ENCODE measurements at places on chromosomes 12 and 14.

GRCh38 chr12:106976668-106977067 is 10.3 kb downstream of the MTERF2 start:
- DNase-seq = no peak

GRCh38 chr12:77007476-77007875 is 57.9 kb downstream of the E2F7 start:
- DNase-seq = no peak

DNA sequence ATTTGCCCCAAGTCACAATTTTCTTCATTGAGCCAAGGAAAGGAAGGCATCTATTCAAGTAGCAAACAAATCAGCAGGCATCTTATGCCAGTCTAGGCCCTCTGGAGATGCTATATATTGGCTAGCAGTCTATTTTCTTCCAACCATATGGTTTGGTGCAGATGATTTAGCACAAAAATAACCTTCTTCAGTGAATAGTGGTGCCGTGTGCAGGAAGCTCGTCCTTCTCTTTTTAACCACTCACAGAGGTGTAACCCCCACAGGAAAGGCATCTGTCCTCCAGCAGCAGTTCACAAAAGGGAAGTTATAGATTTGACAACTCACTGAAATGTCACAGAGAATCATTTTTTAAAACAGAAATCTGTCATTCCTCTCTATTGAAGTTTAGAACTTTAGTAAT is 445.7 kb upstream of the SYT1 start:
- no peak for DNase-seq

- no peak for DNase-seq
Measured at GRCh38 chr12:91786499-91787272, 359.0 kb downstream of the BTG1 start.

- no peak for DNase-seq
Measured at GRCh38 chr12:98513379-98514322, 1.7 kb upstream of the TMPO start.

GRCh38 chr14:63203618-63204406 is 431 bp upstream of the RHOJ start:
- peak; percentile 68 for DNase-seq

DNA sequence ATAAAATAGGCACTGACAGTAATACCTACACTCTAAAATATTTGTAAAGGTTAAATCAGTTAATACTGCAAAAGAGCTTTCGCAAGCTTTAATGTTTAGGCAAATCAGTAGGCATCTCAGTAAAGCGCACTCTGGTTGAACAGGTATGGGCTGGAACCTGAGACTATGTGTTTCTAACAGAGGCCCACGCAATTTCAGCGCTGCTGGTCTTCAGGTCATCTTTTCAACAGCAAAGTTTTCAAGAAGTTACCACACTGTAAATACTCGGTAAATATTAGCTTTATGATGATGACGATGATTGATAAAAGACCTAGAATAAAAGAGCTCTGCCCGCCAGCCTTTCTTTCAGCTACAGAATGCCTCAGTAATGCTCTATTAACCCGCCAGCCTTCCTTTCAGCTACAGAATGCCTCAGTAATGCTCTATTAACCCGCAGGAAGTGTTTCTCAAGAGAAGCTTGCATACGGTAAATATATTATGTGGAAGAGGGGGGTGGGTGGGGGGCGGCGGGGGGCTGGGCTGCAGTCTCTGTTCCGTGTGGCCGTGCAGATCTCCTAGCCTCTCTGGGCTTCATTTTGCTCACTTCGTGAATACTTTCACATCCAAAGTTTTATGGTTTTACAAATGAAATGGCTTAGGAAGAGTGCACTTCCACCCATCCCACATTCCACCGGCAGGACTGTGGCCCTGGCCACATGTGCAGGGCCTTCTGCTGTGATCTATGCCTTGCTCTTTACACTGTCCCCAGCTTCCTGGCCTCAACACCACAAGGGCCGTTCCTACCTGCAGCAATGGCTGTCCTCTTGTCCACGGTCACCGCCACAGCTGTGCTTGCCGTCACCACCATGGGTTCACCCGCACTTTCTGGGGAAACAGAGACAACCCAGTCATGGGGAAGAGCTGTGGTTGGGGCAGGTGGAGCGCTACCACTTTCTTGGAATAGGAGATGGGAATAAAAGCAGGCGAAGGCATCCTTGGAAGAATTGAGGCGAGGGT is 19.9 kb downstream of the LRTM2 start:
- peak; percentile 49 for DNase-seq

- DNase-seq = no peak
Measured at GRCh38 chr12:30178916-30179315, 395.2 kb upstream of the TMTC1 start.

GRCh38 chr12:12686472-12686871 is 9.5 kb downstream of the GPR19 start:
- no peak for DNase-seq

- no peak for DNase-seq
Measured at GRCh38 chr12:89576572-89577220, 50.8 kb upstream of the POC1B start.

- no peak for DNase-seq
Measured at GRCh38 chr12:5073853-5074252, 30.2 kb downstream of the KCNA5 start.

DNA sequence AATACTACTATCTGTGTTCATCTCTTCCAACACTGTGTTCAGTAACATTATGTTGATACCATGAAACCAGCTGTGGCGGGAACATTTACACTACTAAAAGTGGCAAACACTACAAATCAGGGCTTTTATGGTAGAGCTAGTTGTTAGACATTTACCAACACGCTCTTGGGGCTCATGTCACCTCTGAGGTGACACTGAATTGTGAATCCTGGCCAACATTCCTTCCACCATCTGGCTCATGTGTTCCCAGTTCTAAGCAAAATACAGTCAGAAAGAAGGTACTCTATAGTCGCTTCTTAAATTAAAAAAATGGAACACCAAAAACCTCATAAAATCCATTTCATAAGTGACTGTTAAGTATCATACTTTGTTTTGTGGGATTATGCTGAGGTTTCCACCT is 436.6 kb downstream of the FUT8 start:
- DNase-seq = no peak

- DNase-seq = no peak
Measured at GRCh38 chr14:50874757-50875156, 2.9 kb downstream of the ABHD12B start.

- DNase-seq = no peak
Measured at GRCh38 chr14:54603362-54603761, 36.4 kb downstream of the SAMD4A start.

DNA sequence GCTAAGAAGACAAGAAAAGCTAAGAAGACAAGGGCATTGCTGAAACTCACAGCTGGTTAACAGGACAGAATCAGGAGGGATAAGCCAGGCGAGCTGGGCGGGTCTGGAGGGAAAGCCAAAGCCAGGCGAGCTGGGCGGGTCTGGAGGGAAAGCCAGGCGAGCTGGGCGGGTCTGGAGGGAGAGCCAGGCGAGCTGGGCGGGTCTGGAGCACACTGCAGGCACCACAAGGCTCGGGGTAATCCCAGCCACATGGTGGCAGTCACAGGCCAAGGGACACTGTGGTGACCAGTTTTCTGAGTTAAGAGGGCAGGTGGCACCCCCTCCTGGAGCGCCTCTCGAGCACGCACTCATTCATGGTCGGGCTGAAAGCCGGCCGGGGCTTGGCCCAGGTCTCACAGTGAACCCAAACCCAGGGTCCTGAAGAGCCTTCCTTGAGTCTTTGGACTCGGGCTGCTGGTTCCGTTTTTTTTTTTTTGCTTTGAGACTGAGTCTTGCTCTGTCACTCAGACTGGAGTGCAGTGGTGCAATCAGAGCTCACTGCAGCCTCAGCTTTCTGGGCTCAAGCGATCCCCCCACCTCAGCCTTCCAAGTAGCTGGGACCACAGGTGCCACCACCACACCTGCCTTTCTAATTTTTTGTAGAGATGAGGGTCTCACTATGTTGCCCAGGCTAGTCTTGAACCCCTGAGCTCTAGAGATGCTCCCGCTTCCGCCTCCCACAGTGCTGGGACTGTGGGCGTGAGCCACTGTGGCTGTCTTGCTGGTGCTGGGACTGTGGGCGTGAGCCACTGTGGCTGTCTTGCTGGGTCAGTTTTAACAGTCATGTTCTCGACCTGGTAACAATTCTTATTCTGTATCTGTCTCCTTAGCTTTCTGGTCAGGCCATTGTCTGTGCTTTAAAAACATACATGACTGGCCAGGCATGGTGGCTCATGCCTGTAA is 40.2 kb downstream of the HSP90AA1 start:
- peak; percentile 88 for DNase-seq

DNA sequence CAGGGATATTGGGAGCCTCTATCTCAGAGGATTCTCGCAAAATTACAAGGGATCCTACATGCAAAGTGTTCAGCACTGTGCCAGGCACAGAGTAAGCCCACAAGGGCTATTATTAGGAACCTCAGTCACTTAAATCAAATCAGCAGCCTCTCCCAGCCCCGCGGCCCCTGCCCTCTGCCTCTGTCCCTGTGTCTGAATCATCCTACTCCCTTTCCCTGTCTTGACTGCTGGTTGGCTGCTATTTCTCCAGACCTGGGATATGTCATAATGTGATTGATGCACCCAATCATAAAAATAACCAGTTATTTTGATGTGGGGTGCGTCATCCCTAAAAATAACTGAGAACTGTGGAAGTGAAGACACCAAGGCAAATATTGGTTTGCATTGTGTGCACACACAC is 176.3 kb downstream of the KSR2 start:
- no peak for DNase-seq

DNA sequence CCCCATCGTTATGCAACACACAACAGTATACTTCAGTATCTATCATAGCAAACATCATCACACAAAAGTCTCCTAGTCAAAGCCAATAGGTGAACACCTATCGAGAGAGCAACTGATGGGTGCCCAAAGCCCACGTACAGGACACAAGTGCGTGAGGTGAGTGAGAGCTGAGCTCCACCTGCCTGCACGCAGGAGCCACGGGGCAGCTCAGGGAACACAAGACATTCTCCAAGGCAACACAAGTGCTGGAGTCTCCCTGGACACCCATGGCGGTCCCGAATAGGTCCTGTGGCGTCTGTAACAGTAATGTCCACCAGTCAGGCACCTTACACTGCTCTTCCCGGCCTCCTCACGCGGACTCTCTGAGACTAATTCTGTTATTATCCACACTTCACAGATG is 44.3 kb downstream of the CDC42BPB start:
- peak; percentile 16 for DNase-seq

DNA sequence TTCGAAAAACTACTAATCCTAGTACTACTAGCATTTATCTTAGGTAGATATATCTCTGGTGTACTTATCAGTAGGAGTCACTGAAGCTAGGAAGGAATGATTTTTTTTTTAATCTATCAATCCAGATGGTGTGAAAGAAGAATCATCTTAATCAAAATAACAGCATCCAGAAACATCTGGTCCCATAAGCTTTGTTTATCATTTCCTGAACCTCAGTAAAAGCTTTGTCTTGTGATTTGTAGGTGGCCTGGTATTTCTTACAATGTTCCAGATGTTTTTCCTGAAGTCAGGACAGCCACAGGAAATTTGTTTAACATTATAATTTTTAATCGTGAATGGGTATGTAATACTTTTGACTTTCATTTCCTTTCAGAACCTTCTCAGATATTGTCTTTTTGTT is 28.0 kb upstream of the LUM start:
- DNase-seq = no peak

DNA sequence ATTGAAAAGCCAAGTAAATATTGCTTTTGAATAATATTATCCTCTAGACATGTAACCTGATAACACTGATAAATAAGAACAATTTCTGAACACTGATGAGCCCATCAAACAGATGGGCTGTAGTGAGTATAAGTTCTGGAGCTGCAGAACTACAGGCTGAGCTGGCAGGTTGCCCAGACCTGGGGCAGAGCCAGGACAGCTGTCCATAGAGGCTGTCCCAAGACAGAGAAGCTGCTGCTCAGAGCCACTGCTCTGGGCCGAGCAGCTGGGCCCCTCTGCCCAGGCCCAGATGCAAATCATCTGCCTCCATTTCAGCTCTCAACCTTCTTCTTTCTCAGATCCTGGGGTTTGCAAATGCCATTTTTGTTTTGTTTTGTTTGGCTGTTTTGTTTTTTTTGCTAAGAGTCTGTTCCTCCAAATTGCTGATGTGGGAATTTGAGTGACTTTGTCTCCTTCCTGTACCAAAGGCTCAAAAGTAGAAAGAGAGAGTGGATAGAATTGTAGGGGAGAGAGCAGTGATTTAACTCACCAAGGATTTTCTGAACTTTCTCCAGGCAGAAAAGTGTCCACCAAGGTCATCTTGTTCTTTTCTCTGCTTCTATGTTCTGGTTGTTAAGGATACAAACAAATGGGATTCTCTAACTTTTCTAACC is 4.0 kb upstream of the TESPA1 start:
- DNase-seq = peak; percentile 77

DNA sequence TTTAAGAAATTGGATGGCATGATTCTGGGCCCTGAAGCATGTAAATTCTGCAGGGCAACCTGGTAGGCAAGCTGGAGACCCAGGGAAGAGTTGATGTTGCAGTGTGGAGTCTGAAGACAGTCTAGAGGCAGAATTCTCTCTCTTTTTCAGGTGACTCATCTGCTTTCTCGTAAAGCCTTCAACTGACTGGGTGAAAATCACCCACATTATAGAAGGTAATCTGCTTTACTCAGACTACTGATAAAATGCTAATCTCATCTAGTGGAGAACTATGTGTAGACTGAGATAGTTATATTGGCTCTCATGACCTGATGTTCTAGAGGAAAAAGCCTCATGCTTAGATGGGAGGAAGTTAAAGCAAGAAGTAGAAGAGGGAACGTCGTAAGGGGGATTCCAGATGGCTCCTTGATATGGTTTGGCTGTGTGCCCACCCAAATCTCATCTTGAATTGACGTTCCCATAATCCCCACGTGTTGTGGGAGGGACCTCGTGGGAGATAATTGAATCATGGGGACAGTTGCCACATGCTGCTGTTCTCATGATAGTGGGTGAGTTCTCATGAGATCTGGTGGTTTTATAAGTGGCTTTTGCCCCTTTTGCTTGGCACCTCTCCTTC is 723.8 kb downstream of the BCL11B start:
- no peak for DNase-seq

- DNase-seq = no peak
Measured at GRCh38 chr12:22691319-22691718, 66.3 kb downstream of the ETNK1 start.

DNA sequence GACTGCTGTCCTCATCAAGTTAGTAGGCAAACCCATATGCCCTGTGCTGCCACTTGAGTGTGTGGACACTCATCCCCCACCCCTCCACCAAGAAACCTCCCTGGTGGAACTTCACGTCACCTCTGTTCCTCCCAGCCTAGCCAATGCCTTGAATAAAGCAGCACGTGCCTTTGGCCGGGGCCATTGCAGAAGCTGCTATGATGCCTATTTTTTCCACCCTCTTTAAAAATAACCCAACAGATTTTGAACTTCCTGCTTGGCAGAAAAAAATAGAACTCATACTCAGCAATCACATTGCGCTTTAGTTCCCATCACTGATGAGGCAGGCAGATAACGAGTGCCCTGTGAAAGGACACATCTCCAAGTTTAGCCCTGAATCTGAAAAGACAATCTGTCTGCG is 23.1 kb upstream of the PWP1 start:
- DNase-seq = no peak

GRCh38 chr14:54856152-54856551 is 46.5 kb downstream of the GCH1 start:
- no peak for DNase-seq

GRCh38 chr14:100271247-100271939 is 32.4 kb downstream of the YY1 start:
- no peak for DNase-seq

GRCh38 chr14:100256339-100256895 is 17.5 kb downstream of the YY1 start:
- DNase-seq = no peak
